Stimulated activated CD4-positive, alpha-beta T cell treated with anti-CD3 and anti-CD28 coated beads, Interleukin-15, amount 100 ng/mL, for 1 hour (primary cell): ENCODE measurements at places on chromosomes 4 and X.

DNA sequence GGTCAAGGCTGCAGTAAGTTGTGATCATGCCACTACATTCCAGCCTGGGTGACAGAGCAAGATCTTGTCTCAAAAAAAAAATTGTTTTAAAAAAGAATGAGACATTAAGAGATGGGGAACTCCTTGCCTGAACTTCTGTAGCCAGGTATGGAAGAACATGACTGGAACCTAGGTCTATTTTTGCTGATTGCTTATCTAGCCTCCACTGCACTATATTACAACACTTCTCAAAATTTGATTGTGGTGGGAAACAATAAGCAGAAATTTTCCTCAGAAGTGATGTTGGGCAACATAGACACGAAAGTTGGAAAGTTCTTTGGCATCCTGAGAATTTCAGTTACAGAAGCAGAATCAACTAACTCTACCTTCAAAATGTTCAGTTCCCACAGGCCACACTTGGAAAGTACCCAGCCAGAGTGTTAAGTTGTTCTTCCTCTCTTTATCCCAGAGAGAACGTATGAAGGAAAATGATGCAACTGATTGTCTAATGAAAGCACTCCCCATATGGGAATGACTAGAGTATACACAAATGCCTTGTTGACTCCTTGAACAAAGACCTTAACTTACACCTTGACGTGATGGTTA lies 50.0 kb downstream of the LUZP4 start:
- DNase-seq = no peak

- no peak for DNase-seq
Observed at GRCh38 chr4:7041801-7042502, 1.2 kb upstream of the TADA2B start.

DNA sequence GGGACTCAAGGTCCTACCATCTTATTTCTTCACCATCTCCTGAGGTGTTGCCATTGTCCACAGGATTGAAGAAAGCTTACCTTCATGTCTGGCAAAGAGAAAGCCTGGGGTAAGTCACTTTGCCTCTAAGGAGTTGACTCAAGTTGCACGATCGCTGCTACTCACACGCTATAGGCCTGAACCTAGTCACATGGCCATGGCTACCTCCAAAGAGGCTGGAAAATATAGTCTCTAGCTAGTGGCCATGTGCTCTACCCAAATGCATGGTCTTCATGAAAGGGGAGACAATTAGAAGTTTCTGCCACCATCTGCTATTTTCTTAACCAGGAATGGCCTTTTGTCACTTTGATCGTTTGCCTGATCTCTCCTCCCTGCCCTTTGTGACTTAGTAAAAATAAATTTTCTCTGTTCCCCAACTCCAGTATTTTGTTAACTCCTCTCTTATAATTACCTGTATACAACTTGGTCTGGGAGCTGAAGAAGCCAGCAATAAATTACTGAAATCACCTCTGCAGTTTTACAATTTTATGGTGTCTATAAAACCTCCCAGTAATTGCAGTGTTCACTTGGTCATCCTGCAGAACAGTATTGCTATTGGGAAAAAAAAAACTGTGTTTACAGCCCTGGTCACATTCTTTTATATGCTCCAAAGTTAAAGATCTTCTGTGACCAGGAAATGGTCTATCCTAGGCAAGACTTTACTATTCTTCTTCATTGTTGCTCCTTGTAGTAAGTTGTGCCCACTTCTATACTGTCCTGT lies 126.7 kb upstream of the TSPAN5 start:
- DNase-seq = no peak

DNA sequence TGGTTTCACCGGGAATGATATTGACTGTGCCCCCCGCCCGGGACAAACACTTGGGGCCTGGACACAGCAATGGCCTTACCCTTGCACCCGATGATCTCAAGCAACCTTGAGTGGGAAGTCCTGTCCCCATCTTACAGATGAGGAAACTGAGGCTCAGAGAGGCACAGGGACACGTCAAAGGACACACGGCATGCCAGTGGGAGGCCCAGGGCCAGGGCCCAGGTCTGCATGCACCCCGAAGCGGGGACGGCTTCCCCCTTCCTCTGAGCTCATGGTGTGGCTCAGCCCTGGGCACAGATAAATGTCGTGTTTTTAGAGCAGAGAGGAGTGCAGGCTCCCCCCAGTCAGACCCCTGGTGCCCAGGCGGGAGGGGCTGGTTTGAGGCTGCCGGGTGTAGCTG lies 33.9 kb upstream of the HTRA3 start:
- DNase-seq = no peak

DNA sequence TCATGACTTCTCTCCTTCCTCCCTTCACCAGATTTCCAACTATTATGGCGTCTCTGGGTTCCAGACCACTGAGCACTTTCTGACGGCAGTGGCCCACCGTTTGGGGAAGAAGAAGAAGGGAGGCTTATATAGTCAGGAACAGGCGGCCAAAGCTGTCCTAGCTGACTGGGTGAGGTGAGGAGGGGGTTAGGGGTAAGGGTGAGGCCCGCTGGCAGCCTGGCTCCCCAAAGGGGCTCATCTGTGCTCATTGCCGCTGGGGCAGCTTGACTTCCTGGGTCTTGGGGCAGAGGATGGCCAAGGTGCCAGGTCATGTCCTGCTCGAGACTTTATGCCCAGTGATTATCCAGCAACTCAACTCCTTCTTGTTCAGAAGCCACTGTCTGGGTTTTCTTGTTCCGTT lies 21.8 kb downstream of the GNL3L start:
- DNase-seq = no peak

- DNase-seq = no peak
Observed at GRCh38 chr4:7347981-7348380, 86.7 kb downstream of the PSAPL1 start.

DNA sequence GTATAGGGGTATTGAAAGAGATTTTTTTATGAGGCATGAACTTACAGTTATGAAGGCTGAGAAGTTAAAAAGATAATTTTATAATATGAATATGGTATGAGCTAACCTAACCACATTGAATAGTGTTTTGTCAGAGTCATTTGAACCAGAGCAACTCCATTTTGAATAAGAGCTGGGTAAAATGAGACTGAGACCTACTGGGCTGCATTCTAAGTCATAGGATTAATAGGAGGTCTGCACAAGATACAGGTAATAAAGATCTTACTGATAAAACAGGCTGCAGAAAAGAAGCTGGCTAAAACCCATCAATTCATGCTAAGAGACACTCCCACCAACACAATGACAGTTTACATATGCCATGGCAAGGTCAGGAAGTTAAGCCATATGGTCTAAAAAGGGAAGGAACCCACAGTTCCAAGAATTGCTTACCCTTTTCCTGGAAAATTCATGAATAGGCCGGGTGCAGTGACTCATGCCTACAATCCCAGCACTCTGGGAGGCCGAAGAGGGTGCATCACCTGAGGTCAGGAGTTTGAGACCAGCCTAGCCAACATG lies 209.2 kb downstream of the TECRL start:
- no peak for DNase-seq

DNA sequence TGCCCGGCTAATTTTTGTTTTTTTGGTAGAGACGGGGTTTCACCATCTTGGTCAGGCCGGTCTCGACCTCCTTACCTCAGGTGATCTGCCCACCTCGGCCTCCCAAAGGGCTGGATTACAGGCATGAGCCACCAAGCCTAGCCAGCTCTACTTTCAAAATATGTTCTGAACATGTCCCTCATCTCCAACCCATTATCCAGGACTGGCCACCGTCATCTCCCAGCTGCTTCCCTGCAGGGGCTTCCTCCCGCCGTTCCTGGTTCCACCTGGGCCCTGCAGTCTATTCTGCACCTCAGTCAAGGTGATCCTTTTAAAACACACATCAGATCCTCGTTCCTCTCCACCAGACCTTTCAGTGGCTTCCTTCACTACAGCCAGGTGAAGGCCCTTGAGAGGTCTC lies 80.9 kb upstream of the NKX1-1 start:
- DNase-seq = no peak

DNA sequence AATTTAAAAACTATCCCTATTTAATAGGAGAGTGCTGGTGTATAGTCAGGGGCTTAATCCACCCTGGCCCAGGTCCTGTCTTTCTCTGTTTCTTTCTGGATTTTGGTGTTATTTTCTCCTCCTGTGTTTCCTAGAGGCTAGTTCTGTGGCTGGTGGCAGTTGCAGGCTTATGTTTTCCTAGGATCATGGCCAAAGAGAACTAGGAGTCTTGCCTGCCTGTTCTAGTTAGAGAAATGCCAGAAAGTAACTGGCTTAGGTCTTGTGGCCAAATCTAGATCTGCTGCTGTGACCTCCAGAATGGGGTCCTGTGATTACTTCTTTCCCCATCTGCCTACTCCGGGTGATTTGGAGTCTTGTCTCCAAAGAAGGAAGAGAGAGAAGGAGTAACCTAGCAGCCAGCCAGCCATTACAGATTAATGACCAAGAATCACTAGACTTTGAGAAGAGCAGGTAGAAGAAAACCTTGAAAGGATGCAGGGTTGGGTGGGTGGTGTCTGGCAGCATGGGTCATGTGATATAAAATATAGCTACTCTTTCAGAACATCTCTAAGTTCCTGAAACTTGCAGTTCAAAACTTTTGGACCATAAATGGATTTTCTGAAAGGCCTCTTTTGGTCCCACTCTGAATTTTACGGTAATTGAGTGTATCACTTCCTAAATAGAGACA lies 117.9 kb downstream of the STIM2 start:
- DNase-seq = no peak

DNA sequence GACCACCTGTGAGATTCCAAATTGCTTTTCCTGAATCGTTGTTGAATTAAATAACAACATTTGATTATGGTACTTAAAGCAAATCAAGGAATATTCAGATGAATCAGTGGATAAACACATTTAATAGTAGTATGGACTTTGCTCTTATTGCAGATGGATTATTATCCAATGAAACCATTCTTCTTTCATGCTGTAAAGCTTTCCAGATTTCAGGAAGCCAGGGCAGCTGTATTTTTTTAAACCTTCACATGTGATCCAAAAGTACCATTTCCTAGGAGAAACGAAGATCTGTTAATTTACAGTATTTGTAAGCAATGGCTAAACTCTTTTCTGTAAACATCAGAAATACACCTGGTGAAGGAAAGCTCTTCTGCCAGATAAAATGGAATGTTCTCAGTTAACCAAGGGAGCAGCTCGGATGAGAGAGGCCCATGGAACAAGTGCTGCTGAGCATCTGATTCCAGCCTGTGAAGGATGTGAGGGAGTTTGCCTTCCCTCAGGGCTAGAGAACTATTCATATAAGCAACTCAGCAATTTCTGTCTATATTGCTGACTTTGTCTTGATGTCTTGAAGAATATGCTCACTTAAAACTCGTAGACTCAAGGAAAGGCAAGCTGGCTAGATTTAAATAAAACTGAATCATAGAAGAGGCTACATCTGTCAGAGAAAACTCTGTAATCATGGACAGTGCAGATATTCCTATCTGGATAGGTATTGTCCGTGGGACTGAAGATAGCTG lies 94.4 kb upstream of the LIMCH1 start:
- DNase-seq = no peak

DNA sequence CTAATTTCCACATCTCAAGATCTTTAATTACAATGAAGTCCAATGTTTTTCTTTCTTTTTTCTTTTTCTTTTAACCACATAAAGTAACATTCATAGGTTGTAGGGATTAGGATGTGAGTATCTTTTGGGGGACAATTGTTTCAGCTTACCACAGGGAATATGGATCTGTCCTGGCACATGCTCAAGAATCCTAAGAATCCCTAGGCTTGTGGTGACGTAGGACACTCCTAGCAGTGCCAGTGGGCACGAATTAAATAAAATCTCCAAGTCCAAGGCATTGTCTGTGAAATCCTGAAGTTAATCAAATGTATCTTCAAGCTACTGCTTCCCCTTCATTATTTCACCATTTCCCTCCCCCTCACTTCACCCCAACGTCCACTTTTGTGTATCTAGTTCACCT lies 2.6 kb upstream of the LAS1L start:
- DNase-seq = no peak

DNA sequence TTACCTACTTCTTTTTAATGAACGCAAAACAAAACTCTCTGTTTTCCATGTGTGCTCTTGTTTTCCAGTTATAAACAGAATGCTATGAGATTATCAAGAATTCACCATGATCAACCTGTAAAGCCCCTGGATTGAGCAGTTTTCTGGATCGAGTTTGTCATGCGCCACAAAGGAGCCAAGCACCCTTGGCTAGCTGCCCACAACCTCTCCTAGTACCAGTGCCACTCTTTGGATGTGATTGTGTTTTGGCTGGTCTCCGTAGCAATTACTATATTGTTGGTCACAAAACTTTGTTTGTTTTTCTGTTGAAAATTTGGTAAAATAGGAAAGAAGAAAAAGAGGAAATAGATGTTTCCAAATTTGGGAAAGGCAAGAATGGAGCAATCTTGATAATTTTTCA lies 51.1 kb downstream of the UGT2B7 start:
- no peak for DNase-seq

- no peak for DNase-seq
Observed at GRCh38 chrX:15816438-15816809, 26.1 kb downstream of the ZRSR2 start.

DNA sequence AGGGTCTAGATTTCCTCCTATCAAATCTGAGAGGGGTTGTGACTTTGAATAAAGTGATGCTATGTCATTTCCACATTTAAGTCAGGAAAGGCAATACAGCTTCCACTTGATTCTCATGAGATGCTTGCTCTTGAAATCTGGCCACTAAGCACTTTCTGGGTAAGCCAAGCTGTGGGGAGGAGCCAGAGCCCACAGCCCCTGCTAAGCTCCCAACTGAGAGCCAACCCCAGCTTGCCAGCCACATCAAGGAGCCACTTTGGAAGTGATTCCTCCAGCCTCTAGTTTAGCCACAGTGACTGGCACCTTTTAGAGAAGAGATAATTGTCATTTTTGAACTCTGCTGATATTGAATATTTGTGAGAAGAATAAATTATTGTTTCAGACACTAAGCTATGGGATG lies 1441.5 kb upstream of the IGFBP7 start:
- DNase-seq = no peak
